Activated T-cell treated with anti-CD3 and anti-CD28 coated beads, Interleukin-2, amount 50 U/mL, for 1 hour (primary cell): ENCODE measurements at places on chromosomes 11 and 22.

DNA sequence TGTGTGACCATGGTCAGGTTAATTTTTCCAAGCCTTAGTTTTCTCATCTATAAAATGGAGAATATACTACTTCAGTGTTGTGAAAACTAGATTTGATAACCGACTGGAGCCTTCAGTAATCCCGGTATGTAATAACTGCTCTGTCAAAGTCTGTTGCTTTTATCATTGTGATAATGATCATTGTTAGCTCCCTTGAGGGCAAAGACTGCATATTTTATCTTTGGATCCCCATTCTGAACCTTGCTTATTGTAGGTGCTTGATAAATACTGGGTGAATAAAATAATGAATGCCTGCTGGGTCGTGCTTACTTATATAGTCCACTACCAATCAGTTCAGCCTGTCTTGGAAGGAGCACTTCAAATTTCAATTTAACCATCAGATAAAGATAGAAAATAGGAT is 105.3 kb downstream of the ARFGAP2 start:
- DNase-seq = no peak

DNA sequence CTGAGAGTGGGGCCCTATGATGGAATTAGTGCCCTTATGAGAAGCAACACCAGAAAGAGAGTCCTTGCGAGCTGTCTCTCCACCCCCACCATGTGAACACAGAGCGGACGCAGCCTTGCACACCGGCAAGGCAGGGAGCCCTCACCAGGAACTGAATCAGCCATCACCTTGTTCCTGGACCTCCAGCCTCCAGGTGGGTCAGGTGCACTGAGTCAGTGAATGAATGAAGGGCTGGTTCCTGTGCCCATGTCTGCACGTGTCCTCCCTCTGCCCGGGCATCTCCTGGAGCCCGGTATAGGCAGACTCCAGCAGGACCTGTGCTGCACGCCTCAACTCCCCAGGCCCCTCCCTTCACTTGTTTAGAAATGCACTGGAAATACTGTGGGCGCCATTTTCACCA is 54.9 kb downstream of the LINC01488 start:
- DNase-seq = no peak

GRCh38 chr11:67583247-67584204 is at the start of gene GSTP1:
Gene GSTP1, plus strand, starts transcription at chr11:67583812. Its CDS starts 32 bp downstream, at chr11:67583844.
- DNase-seq = peak; percentile 80

DNA sequence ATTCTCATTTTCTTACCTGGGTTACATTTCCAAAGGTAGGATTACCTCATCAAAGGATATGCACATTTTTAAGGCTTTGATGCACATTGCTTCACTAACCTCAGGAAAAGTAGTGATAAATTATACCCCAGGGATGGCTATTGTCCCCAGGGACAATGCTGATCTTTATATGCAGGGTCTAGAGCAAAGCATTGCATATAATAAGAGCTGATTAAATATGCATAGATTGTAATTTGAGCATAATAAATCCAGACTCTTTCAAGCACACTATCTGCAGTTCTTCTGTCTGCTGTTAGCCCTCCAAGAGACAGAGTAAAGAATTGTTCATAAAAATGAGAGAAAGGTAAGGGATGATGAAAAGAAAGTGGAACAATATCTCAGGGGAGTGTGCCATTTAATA is 57.3 kb upstream of the SYT13 start:
- DNase-seq = no peak

DNA sequence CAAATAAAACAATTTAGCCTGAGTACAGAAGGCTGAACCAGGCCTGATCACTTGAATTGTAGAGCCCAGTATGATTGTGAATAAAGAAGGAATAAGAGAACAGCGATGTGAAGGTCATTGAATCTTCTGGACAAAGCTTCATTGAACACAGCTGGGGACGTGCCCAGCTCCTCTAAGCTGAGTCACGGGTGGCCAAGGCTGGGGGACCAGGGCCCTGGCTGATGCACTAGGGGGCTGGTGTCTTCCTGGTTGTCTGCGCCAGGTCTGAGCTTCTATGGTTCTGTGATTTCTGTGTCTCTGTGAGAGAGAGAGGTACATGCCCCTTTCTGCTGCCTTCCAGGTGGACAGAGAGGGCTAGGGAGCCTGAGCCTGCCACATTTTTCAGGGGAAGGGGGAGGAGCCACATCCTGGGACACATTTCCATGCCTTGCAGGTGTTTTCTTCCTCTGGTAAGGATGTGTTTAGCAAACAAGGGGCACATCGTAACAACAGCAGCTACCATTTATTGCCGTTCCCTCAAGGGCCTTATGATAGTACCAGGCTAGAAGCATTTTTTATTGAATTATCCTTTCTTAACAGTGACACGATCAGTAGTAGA is 135.7 kb downstream of the C11orf91 start:
- no peak for DNase-seq

DNA sequence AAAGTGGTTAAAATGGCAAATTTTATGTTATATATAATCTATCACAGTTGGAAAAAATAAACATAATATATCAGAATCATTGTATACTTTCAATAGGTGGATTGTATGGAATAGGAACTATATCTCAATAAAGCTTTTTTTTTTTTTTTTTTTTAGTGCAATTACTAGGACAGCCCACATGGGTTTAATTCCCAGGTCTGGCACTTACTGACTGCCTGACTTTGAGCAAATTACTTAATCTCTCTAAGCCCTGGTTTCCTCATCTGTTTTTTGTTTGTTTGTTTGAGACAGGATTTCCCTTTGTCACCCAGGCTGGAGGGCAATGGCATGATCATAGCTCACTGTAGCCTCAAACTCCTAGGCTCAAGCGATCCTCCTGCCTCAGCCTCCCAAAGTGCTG is 26.1 kb upstream of the BAIAP2L2 start:
- no peak for DNase-seq

DNA sequence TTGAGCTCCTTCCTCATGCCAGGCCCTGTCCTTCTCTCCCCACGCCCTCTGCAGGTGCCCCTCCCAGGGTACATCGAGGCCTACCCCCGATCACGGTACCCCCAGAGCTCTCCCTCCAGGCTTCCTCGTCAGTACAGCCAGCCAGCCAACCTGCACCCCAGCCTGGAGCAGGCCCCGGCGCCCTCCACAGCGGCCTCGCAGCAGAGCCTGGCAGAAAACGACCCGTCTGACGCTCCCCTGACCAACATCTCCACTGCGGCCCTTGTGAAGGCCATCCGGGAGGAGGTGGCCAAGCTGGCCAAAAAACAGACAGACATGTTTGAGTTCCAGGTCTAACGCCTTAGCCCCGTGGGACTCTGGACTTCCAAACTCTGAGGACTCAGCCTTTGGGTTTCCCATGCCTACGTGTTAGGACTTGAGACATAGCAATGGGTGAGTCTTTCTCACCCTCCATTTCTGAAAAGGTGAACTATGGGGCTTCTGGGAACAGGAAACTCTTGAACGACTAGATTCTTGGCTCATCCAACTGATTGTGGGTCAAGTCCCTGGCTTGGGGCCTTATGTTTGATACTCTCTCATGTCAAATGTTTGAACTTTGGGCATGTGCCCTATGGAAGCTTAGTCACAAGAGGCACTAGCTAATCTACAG is 32.7 kb downstream of the C11orf91 start:
- DNase-seq = no peak

- DNase-seq = no peak
Measured at GRCh38 chr11:128695539-128696221, 1.8 kb downstream of the FLI1 start.

GRCh38 chr22:45096256-45096907 is 67.3 kb upstream of the NUP50 start:
- peak; percentile 42 for DNase-seq

GRCh38 chr22:48705159-48705916 is 1122.3 kb downstream of the BRD1 start:
- DNase-seq = peak; percentile 7

GRCh38 chr11:62554387-62555167 is 8.0 kb upstream of the AHNAK start:
- no peak for DNase-seq

DNA sequence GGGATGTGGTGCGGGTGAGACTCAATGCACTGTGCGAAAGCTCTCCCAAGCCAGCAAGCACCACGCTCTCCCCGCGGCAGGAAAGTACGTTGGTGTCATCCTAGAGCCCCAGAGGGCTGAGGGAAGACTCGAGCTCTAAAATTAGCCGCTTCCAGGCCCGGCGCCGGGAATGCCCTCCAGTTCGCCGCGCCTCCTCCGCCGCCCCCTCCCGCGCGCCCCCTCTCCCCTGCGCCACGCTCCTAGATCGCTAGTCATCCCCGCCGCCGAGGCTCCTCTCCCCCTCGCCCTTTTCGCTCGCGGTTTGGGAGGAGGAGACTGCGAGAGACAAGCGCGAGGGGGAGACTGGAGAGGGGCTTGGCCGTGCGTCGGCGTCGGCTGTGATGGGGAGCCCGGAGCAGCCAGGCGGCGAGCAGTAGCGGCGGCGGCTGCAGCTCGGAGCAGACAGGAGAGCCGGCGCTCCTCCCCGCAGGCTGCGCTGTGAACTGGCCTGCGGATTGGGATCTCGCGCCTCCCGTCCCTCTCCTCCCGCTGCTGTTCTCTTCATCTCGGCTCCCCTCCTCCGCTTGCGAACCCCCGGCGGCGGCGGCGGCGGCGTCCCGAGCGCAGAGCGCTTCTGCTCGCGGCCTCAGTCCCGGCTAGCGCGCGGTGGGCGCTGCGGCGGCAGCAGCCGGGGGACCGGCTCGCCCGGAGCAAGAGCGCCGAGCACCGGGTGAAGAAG is at the start of gene FAT3:
FAT3 (plus strand) TSS at position 412 of the 718 bp plus-strand sequence. CDS start 127,295 bp downstream, outside the sequence.
- DNase-seq = no peak
